ENCODE measurements at places on chromosomes 5 and 9.

DNA sequence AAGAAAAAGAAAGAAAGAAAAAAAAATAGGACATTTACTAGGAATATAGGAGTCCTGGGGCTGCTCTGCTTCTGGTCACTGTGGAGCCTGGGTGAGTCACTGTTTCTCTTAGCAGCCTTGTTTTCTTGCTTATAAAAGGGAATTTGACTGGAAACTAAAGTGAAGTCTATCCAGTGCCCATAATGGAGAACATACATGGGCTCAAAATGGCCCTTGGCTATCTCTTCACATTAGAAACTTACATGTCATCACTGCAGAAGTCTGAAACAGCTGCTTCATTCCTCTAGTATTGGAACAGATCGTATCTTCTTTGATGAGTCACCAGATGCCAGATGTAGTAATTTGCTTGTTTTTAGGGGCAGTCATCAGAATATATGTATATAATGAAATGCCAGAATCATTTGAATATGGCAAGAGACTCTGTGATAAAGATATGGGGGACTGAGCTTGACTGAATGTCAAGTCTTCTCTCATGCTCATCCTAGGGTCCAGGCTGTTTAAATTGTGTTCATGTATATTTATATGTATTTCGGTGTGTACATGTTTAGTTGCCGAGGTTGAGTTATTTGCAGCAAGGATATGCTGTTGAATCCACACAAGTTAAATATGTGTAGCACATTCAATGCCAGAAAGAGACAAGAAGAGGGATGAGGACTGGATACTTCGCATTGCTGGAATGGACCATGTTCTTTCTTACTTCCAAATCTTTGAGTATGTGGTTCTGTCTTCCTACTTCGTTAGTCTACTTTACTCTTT, 56.7 kb downstream of the SGCD start:
- no peak for DNase-seq

GRCh38 chr5:10153808-10154537, 95.7 kb downstream of the ATPSCKMT start:
- no peak for DNase-seq

DNA sequence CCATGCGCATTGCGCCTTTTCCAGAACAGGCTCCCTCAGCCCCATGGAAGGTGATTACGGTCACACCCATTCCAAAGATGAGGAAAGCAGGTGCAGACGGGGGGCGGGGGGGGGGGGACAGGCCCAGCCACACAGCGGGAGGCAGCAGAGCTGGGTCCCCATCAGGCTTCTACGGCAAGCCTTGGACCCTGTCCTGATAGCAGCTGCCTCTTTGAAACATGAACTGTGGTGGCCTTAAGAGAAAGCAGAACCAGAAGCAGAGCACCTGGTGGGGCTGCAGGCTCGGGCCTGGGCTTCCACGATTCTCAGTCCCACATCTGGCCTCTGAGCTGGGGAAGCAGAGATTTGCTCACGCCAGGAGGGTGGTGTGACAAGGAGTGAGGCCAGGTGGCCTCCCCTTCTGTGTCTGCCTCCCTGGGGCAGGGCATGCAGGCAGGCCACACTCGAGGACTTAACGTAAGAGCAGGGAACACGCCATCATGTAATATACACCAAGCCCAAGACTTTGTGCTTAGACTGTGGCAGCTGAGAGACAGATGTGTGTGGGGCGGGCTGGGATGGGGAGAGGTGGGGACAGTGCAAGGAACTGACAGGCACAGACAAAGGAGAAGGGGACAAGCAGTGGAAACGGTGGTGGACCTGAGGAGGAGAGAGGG, 14.2 kb upstream of the PHYKPL start:
- no peak for DNase-seq

- DNase-seq, result no peak
These were observed 170.4 kb downstream of the GRIA1 start for GRCh38 chr5:153660919-153661318.

Data from CD4-positive, alpha-beta memory T cell (primary cell).